ENCODE measurements at places on chromosomes 6 and 20.

DNA sequence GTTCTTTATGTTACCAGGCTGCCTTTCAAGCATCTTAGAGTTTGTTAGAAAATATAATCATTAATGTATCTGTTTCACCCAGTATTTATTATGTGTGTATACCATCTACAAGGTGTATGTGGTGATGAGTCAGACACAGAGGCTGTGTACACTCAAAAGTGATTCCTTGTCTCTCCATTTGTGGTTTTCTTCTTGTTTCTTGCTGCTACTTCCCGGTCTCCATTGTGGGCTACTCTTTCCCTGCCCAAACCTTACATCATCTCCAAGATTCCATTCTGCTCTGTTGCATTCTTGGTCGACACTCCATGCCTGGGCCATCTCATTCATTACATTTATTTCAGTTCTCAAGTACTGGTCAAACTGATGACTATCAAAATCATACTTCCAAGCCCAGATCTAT lies 182.2 kb upstream of the STXBP5 start:
- DNase-seq: no peak

DNA sequence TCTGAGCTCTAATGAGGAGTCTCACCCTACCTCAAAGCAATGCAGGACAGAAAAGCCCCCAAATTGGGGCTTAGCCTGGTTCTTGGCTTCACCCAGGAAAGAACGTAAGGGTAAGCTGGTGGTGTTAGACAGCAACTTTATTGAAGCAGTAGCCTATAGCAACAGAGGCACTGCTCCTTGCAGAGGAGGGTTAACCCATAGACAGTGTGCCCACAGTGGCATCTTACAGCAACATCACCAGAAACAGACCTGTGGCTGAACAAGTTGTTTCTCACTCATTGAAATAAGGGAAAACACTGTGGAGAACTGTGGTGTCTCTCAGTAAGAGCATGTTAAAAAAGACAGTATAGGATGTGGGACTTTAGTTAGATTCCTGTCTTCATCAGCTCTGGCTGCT lies 80.4 kb upstream of the SPTLC3 start:
- DNase-seq: no peak

- DNase-seq: no peak
Observed at GRCh38 chr6:118663993-118664985, 12.9 kb upstream of the CEP85L start.

DNA sequence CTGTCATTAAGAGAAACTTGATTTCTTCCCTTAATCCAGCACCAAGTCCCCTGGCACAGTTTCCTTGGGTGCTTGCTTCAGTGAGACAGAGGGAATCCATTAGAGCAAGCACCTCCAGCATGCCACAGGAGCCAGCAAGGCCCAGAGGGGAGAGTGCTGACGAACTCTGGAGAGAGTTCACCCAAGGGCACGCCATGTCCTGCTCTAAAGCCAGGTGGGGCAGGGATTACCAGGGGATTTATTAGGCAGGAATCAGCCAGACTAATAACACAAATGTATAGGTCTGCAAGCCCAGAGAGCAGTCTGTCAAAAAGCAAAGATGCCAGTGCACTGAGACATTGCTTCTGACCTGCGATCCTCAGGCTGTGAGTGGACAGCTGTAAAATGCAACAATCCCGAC lies 155.4 kb upstream of the SYNDIG1 start:
- DNase-seq: no peak

DNA sequence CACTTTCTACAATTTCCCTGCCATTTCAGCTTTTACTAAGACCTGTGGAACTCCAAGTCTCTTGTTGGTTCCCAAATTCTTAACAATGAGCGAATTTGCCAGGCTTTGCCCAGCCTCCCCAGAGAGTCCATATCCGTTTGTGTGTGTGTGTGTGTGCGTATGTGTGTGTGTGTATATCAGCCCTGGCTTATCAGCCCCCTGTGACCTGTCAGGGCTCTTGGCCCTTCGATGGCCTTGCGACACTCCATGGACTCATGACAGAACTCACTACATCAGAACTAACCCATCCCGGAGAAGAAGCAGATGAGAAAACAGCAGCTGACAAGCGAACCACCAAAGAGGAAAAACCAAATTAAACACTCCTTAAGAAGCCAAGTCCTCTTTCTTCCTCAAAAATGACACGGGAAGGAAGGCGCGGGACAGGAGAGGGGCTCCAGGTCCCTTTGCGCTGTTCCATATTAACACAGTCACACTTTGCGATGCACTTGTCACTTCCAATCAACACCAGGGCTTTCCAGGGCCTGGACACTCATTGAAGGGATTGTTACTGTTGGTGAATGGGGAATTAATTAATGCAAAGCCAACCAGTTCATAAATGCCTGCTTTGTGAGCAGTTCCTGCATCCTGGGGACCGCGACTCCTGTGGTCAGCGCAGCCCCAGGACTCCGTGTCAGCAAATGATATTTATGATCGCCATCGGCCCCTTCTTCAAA lies 524.0 kb downstream of the CD83 start:
- no peak for DNase-seq
